ENCODE measurements at places on chromosomes 11 and 22.
A peak's percentile ranks its signal among the peaks of the same experiment; 100 is the strongest.

DNA sequence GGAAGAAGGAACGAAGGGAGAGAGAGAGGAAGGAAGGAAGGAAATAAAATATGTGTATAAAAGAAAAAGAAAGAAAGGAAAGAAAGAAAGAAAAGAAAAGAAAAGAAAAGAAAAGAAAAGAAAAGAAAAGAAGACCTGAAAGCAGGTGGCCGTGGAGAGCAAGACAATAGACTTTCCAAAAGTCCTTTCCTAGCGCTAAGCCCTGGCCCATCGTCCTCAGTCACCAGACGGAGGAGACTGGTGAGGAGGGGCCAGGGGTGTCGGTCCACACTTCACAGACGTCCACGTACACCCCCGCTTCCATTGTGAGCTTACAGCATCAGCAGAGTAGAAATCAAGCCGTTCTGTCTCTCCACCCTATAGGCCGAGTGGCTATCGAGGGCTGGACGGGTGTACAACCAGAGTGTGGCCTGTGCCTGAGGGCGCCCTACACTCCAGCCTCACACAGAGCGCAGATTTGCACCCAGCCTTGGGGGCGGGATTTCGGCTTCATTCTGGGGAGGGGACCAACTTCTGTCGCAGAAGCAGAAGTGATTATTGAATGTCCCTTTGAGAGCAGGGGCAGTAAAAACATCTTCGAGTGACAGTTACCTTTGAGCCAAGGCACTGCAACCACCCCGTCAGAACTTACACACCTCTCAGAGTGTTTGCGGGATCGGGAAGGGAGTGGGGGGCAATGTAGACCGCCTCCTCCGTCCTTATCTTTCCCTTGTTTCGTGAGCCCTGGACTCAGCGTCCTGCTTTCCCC, 2.0 kb upstream of the BSX start:
- no peak for DNase-seq

DNA sequence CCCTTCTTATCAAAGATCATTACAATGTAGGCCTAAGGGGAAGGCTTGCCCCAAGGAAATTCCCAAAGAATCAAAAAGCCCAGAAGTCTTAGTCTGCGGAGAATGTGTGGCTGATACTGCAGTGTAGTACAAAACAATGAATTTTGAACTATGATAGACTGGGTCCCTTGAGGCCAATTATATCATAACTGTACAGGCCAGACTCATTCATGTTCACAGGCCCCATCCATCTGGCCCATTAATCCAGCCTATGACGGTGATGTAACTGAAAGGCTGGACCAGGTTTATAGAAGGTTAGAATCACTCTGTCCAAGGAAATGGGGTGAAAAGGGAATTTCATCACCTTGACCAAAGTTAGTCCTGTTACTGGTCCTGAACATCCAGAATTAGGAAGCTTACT, 35.2 kb downstream of the IGLL1 start:
- DNase-seq, result no peak

GRCh38 chr11:31114442-31114841, 255.1 kb downstream of the DCDC1 start:
- no peak for DNase-seq

GRCh38 chr11:11555208-11555607, 66.6 kb downstream of the GALNT18 start:
- no peak for DNase-seq

DNA sequence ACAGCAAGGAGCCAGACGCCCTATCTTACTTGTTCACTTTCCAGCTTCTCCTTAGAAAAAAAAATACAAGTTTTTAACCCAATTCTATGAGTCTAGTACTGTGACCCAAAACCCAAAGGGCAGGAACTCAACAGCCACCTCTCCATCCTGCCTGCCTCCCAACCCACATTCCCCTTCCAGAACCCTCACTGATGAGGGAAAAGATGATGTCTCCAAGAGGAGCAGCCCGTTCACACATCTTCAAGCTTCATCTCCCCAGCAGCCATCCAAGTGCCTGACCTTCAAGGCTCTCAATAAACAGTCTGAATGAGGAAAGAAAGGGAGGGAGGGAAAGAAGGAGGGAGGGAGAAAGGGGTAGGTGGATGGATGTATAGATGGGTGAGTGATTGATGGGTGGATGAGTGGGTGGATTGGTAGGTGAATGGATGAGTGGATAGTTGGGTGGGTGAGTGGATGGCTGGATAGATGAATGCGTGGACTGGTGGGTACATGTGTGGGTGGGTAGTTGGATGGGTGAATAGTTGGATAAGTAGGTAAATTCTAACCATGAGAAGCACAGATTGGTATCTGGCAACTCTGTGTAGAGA, 50.4 kb downstream of the IGLL5 start:
- no peak for DNase-seq

GRCh38 chr11:114392735-114393667, 7.3 kb downstream of the C11orf71 start:
- no peak for DNase-seq

DNA sequence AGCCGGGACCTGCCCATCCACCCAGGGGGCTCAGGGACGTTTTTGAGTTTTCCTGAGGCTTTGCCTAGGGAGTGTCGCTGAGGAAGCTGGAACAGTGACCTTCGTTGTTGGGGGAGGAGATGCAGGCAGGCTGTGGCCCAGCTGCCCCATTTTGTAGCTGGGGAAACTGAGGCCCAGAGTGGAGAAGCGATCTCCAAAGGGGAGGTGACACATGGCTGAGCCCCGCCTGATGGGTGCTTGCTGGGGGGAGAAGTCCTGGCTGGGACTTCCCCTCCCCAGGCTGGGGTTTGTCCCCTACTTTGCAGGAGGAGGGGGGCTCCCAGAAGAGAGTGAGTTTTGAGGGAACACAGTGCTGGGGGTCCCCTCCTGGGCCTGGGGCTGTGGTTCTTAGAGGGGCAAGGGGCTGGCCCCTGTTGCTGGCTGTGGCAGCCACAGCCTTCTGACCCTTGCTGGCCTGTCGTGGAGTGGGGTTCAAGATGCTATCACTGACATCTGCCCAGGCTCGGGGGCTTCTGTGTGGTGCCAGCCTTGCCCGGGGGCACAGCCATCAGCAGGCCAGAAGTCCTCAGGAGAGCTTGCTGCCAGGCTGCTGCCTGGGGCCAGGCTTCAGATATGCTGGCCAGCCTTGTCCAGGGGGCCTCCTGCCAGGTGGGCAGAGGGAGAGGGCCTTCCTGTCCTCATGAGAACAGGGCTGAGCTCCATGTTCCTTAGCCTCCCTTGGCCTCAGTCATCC, 21.4 kb downstream of the KCNQ1 start:
- DNase-seq, result no peak

DNA sequence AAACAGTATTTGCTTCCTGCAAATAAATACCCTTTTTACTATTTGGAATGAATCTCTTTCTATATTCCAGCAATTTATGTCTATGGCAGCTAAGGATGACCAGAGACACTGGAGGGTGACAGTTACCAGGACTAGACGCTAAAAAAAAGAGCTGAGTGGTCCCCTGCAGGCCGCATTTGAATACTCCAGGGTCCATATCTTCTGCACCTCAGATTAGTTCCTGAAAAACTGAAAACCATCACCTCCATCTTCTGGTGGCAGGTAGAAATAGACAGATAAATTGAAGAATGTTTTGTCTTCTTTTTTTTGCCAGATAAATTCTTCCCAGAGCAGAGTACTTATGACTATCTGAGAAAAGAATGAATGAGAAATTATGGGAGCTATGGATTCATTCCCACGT, 145.6 kb downstream of the CSNK2A3 start:
- DNase-seq, result no peak

- DNase-seq, result no peak
Measured at GRCh38 chr11:13851691-13852090, 110.8 kb upstream of the SPON1 start.

GRCh38 chr22:44455963-44456358, 42.1 kb downstream of the RTL6 start:
- DNase-seq, result no peak

DNA sequence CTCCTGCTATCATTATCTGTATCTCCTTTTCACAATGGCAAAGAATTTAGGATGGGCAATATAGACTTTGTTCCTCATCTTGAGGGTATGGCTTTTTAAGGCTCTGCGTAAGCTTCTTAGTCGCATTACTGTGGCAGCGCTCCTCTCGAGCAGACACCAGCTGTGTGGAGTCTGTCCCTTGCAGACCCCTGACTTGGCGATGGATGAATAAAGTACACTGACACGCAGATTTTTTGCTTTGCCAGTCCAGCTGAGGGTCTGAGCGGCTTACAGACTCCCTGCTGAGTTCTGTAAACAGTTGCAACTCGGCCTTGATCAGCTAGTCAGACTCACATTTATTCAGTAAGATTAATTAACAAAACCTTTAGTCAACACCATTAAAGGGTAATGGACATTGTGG, 390.0 kb upstream of the CNTN5 start:
- no peak for DNase-seq

DNA sequence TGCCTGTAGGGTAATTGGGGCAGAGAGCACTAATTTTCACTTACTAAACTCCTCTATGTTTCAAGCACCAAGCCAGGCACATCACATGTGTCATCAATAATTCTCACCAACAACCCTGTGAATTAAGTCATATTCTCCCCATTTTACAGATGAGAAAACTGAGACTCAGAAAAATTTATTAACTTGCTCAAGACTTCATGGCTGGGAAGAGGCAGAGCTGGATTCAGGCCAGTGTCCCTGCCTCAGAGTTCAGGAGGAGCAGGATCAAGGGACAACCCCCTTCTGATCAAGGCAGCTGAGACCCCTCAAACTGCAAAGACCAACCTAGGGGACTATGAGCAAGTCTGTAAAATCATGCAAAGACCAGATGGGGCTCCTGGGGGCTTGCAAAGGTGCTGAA, 2.1 kb downstream of the SMIM35 start:
- no peak for DNase-seq

GRCh38 chr11:69438286-69438920, 43.1 kb upstream of the LINC01488 start:
- DNase-seq, result no peak

DNA sequence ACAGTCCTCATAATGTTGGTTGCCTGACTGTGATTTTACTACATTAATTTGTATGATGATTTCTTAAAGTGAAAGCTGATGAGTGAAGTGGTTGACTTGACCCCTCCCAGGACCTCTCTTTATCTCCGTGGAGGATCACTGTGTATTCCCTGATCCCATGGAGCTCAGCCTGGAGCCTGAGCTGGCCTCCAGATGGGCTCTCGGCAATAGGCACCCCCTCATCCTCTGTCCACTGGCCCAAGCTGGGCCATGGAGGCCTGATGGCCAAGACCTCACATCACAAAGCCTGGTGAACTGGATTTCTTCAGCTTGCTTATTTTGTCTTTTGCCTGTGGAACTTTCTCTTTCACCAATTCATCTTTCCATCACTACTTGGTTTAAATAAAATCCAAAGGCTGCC, 75.2 kb downstream of the WNT11 start:
- DNase-seq, result peak; percentile 44

DNA sequence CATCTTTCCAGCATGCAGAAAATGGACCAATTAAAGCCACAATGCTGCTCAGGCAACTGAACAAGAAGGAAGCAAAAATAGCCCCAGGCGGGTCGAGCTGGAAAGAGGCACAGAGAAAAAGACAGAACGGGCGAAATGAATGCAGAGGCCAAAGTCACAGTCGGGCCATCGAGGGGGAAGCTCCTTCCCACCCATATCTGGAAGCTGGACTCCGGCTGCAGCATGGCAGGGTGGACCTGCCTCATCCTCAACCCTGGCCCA, 58.6 kb upstream of the PRDM11 start:
- DNase-seq, result peak; percentile 56

DNA sequence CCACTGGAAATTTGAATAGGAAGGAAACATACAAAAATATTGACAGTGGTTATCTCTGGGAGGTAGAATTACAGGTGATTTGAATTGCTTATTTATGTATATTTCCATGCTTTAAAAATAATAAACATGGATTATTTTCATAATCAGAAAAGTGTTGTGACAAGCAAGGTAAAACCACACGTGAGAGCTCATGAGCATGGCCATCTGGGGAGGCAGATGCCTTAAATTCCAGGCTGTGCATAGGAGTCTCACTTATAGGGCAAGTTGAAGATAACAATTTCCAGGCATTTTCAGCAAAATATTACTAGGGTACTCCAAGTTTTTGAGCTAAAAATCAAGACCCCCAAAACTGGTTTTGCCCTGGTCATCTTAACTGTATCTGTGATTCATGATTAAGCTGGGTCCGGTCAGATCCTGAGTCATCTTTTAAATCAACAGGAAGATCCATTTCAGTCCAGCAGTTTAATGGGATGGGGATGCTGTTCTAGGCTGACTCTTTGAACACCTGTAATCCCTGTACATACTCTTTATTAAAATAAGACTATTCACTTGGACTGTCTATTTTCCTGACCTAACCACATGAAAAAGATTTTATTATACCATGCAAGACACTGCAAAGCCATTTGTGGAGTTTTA, 115.8 kb upstream of the NARS2 start:
- peak; percentile 16 for DNase-seq

- no peak for DNase-seq
Measured at GRCh38 chr11:123472236-123472935, 42.3 kb downstream of the GRAMD1B start.

DNA sequence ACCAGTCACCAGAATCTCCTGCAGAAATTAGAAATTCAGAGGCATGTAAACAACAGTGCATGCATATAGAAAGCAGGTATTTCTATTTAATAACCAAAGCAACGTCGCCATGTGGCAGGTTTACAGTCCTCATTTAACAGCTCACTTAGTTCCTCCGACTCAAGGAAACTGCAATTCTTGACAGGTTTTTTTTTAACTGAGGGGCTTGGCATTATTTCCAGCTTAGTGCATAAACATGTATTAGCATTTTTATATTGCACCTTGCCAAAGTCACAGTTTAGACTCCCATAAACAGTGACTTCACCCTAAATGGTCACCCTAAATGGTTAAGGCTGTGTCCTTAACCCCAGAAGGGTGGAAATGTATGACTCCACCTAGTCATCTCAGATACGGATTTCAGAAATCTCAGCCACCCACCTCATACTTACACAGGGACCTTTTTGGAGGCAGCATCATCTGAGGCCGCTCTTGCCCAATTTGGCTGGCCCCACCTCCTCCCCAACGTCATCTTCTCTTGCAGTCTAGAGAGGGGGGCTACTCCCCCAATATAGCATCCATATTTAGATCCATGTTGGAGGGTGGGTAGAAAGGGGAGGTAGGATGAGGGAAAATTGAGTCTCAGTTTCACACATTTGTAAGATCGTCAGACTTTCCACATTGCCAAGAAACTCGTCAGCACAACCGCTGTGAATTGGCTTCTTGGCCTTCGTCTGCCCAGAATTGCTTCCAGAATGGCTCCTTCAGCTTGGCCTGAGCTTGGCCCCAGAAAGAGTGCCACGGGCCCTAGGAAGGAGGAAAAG, 31.8 kb upstream of the SLC35C1 start:
- DNase-seq, result no peak

GRCh38 chr11:114782650-114783310, 104.5 kb downstream of the NXPE2 start:
- no peak for DNase-seq
